ENCODE measurements at places on chromosomes 6 and 20.

- H3K27ac ChIP-seq: no peak overlapping the region
- no peaks in the 10 kb centered on the region for H3K27me3 ChIP-seq
- no peak for DNase-seq
- H3K4me3 ChIP-seq: no peak overlapping the region
- no peaks in the 10 kb centered on the region for H3K36me3 ChIP-seq
These were observed 1090.0 kb downstream of the EPHA7 start for GRCh38 chr6:92329208-92329847.

DNA sequence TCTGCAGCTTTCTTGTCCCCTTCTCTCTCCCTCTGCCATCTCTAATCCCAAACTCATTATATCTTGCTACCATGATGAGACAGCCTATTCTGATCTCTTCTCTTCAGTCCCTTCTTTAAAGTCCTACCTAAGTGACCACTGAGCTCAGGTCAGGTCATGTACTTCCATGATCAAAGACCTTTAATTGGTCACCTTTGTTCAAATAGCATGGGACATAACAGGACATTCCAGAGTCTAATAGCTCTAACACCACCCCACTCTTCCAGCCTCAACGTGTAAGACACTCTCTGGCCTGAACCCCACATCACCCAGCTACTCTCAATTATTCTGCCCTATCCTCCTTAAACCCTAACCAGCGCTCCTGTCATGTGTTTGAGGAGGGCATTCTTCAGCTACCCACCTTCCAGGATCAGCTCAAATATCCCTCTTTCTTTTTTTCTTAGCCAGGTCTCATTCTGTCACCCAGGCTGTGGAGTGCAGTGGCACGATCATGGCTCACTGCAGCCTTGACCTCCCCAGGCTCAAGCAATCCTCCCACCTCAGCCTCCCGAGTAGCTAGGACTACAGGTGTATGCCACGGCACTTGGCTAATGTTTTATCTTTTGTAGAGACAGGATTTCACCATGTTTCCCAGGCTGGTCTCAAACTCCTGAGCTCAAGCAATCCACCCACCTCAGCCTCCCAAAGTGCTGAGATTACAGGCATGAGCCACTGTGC lies 2.1 kb upstream of the SMLR1 start:
- H3K27me3 ChIP-seq: no peaks in the 10 kb centered on the region
- H3K4me3 ChIP-seq: no peak overlapping the region
- no peaks in the 10 kb centered on the region for H3K36me3 ChIP-seq
- no peak overlapping the region for H3K27ac ChIP-seq
- no peak for DNase-seq

DNA sequence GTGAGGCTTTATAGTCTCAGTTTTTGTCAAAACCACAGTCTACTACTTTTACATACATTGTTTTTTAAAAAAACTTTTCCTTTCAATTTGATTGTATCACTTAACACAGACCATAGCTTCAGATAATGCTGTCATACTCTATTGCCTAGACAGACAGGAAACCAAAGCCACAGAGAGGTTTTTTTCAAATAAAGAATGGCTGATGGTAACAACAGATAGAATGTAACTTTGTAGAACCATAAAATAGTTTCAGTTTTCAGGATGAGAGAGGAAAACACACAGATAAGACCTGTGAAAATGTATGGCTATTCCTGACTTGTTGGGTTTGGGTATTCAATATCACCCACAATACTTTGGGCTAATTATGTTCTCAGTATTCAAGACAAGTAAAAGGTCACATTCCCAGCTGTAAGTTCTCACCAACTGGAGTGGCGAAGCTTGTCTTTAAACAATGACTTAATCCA lies 94.0 kb downstream of the ADGRG6 start:
- H3K27me3 ChIP-seq: no peaks in the 10 kb centered on the region
- no peaks in the 10 kb centered on the region for H3K36me3 ChIP-seq
- no peak overlapping the region for H3K4me3 ChIP-seq
- no peaks in the 10 kb centered on the region for H3K4me1 ChIP-seq
- H3K27ac ChIP-seq: no peak overlapping the region

DNA sequence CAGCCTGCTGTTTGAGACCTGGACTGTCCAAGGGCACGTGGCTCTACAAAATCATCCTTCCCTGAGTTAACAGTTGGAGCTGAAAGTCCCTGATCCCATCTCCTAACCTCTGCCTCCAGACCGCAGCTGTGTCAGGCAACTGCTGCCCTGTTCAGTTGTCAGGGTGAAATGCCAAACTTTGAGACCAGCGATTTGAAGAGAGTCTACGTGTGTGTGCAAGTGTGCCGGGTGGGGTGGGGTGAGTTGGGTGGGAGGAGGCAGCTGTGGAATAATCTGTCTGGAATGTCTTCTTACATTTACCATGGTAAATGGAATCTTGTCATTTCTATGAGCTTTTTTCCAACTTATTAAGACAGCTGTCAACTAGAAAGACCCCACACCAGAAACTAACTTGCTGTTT lies 81.0 kb upstream of the FAM8A1 start:
- no peak for DNase-seq
- no peaks in the 10 kb centered on the region for H3K27me3 ChIP-seq
- H3K36me3 ChIP-seq: no peaks in the 10 kb centered on the region
- H3K27ac ChIP-seq: no peak overlapping the region

DNA sequence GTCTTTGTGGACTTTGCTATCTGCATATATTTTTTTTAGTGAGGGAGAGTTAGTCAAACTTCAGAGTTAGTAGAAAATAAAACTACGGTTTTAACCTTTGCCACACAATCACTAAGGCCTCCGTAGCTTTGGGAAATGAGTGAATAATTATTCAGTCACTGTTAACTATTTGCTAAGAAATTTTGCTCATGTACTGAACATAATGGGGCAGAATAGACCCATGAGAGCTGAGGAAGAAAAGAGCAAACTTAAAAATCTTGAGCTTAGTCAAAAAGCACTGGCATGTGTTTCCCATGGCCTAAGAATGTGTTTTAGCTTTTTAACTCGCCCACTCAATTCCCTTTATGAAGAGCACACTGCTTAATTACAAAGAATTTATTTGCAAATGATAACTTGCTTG lies 60.4 kb upstream of the SUPT3H start:
- DNase-seq: no peak
- no peaks in the 10 kb centered on the region for H3K36me3 ChIP-seq
- H3K27ac ChIP-seq: no peak overlapping the region
- H3K4me1 ChIP-seq: no peaks in the 10 kb centered on the region

DNA sequence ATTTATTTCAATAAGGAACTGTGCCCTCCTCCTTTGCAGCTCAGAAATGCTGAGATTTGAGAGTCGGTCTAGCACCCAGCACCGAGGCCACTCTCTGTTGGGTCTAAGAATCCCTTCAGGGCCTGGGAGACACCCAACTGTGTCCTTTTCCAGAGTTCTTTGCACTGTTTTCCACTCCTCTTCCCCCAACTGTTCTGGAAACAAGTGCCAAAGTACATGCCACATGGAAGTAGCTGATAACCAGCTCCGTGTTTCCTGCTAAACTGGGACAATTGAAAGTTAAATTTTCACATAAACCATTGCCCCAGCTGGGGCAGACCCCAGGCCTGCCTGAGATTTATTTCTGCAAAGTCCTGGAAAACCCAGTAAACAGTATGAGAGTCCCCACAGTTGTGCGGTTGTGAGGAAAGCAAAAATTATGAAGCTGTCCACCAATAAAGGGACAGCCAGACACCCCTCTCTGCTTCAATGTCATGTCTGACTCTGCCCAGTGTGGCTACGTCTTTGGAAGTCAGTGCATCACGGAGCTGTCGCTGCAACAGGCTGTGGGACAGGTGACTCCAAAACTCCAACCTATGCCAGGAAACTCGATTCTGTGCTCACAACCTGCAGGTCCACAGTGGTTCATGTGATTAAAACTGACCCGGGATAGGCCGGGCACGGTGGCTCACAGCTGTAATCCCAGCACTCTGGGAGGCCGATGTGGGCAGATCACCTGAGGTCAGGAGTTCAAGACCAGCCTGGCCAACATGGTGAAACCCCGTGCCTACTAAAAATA lies 178.0 kb upstream of the AFDN start:
- peaks cover 10% of the 10 kb centered on the region for H3K4me1 ChIP-seq
- H3K27me3 ChIP-seq: no peaks in the 10 kb centered on the region
- peak overlapping the region; percentile 64 for H3K27ac ChIP-seq
- no peaks in the 10 kb centered on the region for H3K36me3 ChIP-seq

- H3K4me1 ChIP-seq: no peaks in the 10 kb centered on the region
- H3K36me3 ChIP-seq: no peaks in the 10 kb centered on the region
- no peak overlapping the region for H3K4me3 ChIP-seq
- H3K27me3 ChIP-seq: no peaks in the 10 kb centered on the region
- no peak overlapping the region for H3K27ac ChIP-seq
These were observed 208.6 kb upstream of the MCHR2 start for GRCh38 chr6:100202417-100203194.

All from liver (tissue), 10 donors.